Stimulated activated CD8-positive, alpha-beta memory T cell treated with anti-CD3 and anti-CD28 coated beads, Interleukin-15, amount 100 ng/mL, for 48 hours (primary cell): ENCODE measurements at places on chromosomes 13 and 19.

DNA sequence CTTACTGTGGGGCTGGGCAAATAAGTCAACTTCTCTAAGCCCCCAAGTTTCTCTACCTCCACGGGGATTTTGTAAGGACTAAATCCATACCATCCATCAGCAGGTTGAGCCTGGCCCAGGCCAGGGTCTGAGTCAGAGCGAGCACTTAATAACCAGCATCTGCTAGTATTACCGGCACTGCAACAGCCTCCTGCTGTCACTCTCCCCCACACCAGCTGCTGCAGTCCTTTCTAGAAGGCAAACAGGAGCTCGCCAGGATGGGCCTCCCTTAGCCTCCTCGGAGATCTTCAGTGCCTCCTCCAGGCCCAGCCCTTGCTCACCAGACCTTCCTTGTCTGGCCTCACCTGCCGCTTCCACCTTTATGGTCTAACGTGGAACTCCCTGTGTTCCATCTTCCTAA, 3.2 kb downstream of the NAPA start:
- no peak for DNase-seq

DNA sequence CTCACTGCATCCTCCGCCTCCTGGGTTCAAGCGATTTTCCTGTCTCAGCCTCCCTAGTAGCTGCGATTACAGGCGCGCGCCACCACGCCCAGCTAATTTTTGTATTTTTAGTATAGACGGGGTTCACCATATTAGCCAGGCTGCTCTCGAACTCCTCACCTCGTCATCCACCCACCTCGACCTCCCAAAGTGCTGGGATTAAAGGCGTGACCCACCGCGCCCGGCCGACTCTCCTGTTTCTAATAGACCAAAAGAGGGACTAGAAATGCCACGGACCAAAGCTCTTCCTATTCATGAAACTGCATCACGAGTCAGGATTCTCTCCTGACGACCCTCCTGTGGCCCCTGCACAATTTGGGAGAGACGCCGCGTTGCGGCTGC, 563 bp downstream of the ZNF43 start:
- no peak for DNase-seq

- DNase-seq, result no peak
Observed at GRCh38 chr13:101204270-101205020, 211.9 kb downstream of the NALCN start.

DNA sequence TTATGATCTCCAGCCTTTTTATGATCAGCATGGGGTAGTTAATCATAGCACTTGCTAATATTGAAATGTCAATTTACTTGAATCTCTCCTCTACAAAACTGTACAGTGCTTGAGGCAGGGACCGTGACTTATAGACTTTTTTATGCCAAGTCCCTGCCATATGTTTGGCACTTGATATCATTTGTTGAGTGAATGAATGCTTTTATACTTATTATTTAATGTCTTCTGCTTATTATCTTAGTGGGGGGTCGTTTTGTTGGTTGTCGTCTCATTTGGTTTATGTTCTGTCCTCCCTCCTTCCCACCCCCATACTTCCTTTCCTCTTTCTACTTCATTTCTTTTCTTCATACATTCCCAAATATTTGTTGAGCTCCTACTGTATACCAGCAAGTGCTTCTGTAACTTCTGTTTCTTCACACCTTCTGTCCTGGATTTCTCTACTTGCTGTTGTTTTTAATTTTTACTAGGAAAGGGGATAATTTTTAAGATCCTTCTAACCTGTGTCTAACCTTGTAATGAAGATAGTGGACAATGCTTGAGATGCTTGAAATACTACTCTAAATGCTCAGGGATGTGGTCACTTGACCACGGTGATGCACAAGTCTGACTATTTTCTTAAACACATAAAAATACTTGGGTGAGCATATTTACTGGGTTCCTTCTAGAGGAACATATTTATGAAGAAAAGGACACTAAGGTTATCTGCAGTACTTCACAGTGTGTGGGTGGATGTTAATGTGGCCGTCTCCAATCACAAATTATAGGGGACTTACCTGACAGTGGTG, 223.8 kb downstream of the TDRD3 start:
- DNase-seq, result no peak

DNA sequence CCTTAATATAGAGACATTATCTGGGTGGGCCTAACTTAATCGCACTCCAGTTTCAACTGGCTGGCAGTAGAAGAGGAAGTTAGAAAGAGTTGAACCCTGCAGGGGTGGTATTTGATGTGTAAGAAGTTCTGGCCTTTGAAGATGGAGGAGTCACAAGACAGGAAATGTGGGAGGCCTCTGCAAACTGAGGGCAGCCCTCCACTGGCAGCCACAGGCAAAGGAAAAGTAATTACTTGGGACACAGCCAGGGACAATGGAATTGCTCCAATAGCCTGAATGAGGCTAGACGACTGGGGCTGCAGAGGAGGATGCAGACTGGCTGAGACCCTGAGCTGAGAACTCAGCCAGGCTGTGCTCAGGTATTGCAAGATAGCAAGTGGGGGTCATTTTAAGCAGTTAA, 703.3 kb upstream of the ARGLU1 start:
- DNase-seq, result no peak

DNA sequence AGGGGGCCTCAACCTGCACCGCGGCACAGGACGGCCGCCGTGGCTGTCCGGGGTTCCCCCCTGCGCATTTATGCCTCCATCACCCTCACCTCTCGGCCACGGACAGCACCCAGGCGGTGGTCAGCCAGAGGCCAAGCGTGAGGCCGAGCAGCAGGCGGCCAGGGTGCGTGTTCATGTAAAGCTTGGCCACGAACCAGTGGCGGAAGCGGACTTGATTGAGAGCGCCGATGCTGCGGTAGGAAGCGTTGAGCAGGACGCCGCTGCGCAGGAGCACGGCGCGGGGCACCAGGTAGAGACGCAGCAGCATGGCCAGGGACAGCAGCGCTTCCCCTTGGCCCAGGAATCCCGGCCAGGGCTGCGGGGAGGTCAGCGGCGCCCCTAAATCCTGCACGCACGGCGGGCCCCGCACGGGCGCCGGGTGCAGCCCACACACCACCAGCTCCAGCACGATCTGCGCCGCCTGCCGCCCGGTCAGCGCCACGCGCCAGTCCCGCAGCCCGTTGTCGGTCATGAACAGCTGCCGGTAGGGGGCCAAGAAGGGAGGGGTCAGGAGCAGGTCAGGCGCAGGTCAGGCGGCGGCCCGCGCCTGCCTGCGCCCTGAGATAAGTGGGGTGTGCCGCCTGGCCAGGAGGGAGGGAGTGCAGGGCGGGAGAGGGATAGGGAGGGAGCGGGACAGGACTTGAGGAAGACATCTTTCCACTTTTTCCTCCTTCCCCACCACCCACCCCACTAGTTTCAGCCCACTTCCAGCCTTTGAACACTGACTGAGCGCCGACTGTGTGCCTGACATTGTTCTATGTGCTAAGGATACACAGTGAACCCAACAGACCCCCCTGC, 6.5 kb downstream of the KCNN4 start:
- DNase-seq, result no peak

DNA sequence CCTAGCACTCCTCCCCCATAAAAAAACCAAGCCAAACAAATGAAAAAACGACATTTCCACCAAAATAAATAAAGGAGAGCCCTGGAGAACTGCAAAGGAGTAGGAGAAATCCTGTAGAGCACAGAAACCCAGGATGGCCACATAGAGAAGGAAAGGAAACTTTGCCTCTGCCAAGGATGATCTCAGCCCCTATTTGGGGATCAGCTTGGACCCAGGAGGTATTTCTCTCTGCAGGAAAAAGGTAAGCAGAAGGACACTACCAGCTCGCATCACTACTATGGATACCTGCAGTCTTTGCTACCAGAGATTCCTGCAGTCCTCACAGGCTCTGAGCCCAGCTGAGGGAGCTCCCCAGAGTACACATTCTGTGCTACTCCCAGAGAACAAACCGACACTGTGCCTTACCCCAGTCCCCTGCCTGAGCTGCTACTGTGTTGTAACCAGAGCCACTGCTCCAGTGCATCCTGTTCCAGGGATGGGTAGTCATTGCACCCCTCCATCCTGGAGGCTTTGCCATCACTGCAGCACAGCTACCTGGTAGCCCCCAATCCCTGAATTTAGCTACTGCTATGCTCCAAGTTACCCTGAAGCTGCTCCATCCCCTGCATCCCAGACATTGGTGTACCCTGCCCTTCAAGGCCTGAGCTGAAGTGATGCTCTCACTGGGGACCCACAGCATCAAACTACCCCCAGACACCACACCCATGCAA, 41.7 kb downstream of the VWA8 start:
- no peak for DNase-seq

- DNase-seq, result no peak
Observed at GRCh38 chr13:69737129-69737935, 370.3 kb upstream of the ATXN8OS start.

GRCh38 chr13:23356368-23356767, 77.1 kb downstream of the SACS start:
- DNase-seq, result no peak

GRCh38 chr19:33524024-33524664, 2.6 kb upstream of the PEPD start:
- no peak for DNase-seq

DNA sequence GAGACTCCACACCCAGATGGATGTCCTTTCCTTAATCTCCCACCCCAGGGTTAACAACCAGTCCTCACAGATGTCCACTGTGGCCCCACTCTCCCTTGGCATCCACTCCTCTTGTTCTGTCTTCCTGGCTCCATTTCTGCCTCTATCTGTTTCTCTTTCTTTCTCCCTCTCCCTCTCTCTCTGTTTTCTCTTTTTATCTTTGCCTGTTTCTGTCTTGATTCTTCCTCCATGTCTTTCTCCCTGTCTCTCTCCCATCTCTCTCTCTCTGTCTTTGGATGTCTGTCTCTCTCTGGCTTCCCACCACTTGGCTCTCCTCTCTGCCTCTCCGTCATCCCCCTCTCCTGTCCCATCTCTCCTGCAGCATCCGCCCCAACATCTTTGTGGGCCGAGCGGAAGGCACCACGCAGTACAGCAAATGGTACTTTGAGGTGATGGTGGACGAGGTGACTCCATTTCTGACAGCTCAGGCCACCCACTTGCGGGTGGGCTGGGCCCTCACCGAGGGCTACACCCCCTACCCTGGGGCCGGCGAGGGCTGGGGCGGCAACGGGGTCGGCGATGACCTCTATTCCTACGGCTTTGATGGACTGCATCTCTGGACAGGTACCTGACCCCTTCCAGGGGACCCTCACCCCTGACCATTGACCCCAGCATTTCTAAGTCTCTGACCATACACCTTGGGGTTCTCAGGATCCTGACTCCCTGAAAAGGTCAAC, 24.4 kb downstream of the RYR1 start:
- DNase-seq, result no peak

GRCh38 chr19:56441206-56441792, 35.8 kb downstream of the ZNF667 start:
- no peak for DNase-seq

DNA sequence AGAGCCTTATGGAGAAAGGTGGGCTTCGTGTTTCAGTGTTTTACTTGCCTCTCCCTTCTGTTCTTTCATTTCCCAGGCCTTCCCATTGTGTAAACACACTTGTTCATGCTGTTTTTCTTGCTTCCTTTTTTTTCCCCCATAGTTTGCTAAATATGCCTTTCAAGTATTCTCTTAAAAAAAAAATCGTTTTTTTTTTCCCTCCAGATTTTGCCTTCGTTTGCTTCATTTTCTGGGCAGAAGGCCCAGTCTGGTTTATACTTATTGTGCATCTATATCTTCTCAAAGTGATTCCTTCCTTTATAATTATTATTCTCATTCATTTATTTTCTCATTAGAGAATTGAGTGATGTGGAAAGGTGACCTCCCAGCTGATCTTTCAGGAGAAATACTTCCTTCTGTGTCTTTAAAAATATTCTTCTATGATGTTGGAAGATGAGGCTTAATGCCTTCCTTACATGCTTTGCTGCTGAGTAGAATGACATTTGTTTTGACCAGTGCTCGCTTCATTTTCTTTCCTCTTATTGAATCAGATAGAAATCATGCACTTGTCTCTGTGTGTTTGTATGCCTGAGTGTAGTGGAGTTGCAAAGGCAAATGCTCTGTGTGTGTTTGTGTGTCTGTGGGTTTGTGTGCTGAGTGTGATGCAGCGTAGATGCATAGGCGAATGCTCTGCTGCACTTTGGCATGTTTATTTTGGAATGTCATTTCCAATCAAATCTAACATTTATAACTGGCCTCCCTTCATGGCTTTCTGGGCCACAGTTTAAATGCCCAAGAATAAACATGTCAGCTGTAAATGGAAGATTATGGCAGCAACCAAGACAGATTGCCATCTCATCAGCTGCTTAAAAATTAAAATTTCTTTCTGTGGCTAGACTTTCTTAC, 591.4 kb downstream of the FGF9 start:
- no peak for DNase-seq

- DNase-seq, result no peak
Observed at GRCh38 chr13:65656740-65657329, 1573.3 kb downstream of the PCDH9 start.

DNA sequence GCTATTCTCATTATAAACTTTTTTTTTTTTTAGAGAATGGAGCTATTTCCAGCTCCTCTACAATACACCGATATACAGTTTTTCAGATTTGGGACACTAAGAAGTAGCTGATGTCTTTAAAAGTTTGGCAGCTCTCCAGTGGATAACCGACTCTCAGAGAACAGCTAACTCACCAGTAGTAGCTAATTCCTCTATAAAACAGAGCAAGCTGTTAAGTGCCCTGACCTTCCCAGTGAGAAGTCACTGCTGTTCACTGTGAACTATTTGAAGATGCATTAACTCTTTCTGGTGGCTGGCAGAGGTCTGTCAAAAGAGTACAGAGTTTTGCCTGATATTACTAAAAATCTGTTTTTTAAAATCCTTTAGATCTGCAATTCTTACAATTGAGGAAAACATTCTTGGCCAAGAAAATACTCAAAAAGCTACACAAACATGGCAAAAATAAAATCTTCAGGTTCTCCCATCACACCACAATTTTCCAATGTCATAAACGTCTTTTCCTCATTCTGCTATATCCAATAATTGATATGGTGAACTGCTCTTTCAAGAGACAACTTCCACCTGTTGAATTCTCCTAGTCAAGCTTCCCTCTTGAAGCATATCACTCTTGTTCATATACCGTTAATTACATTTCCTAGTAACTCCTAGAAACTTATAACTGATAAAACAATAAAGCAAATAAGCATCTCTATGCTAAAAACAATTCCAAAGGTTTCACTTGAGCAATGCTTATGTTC, 44.2 kb downstream of the TBC1D4 start:
- no peak for DNase-seq

- DNase-seq, result no peak
Observed at GRCh38 chr13:31207661-31208552, 8.1 kb downstream of the B3GLCT start.

DNA sequence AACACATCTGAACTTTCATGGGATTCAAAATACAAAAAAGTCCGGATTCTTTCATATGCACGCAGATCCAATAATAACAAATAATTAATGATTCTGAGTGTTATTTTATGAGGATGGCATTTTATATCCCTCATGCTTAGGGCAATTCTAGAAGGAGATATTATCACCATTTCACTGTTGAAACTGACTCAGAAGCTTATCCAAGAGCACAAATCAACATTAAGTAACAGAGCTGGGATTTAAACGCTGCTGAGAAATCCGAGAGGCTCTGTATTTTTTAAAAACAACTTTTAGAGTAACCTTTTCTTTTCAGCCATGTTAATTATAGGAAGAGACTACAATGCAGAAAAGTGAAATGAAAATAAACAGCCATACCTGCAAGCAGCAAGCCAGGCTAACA, 30.3 kb downstream of the ATP7B start:
- DNase-seq, result no peak
